ENCODE measurements at places on chromosomes 16 and 17.

DNA sequence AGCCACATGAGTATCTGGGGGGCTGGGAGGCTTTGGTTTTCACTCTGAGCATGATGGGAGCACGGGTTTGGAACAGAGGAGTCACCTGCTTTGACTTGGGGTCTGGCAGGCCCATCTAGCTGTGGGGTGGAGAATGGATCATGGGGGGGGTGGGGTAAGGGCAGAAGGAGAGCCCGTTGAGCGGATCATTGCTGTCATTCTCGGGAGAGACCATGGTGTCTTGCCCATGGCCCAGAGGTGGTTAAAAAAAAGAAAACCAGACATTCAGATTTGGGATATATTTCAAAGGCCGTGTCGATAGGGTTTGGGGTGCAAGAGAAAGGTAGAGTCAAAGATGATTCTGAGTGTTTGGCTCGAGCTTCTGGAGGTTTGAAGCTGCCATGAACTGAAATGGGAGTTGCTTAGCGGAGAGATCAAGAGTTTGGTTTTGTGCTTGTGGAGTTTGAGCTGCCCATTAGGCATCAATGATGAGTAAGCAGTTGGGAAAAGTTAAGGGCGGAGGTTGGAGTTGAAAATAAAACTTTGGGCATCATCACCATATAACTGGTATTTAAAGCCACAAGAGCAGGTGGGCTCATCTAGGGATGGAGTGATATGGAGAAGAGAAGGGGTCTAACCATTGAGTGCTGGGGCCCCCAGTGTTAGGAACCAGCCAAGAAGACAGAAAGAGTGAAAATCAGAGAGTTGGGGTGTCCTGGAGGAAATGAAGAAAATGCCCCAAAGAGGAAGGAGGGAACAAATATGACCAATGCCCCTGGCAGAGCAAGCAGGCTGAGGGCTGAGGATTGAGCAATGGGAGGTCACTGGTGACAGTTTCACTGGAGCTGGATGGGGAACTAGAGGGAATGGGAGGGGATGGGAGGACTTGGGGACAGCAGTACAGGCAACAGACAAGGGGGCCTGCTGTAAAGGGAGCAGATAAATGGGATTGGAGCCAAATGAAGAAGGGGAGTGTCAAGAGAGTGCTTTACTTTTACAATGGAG, 1.9 kb downstream of the NOD2 start:
- no peak for DNase-seq

GRCh38 chr16:82641336-82641984, 14.7 kb downstream of the CDH13 start:
- DNase-seq: no peak

DNA sequence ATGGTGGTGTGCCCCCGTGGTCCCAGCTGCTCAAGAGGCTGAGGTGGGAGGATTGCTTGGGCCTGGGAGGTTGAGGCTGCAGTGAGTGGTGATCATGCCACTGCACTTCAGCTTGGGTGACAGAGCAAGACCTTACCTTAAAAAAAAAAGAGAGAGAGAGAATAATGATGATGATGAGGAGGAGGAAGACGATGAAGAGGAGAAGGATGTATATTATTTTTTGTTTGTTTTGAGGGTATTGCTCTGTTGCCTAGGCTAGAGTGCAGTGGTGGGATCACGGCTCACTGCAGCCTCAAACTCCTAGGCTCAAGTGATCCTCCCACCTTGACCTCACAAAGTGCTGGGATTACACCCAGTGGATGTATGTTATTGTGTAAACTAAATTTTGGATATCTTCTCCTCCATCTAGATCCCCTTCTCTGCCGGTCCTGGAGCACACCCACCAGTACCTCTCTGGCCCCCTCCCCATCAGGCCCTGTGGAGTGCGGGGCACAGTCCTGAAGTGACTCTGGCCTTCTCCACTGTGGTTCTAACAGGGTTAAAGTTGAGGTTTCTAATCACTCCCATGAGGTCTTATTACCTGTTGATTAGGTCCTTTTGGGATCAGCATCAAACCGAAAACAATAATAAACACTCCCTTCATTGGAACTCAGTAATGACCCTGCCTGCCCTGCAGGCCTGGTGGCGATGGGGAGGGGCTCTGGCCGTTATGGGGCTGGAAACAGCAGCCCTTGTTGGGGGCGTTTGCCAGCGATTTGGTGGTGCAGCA, 60.5 kb upstream of the ZFHX3 start:
- DNase-seq: no peak

- DNase-seq: no peak
Measured at GRCh38 chr17:15999974-16000827, 577 bp downstream of the TTC19 start.

DNA sequence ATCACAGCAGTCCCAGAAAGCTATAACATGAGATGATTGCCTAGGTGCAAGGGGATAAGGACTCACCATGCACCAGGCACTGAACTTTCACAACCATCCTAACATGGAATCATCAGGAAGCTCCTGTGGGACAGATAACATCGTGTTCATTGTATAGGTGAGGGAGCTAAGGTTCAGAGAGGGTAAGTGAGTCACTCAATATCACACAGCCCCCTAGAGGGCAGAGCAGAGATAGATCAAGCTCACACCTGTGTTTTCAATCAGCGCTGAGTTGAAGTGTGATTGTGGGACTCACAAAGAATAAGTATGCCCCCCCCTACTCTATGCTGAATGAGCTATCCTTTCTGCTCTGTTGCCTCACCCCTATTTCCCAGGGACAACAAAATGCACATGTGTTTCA, 377.7 kb upstream of the ERCC4 start:
- no peak for DNase-seq

DNA sequence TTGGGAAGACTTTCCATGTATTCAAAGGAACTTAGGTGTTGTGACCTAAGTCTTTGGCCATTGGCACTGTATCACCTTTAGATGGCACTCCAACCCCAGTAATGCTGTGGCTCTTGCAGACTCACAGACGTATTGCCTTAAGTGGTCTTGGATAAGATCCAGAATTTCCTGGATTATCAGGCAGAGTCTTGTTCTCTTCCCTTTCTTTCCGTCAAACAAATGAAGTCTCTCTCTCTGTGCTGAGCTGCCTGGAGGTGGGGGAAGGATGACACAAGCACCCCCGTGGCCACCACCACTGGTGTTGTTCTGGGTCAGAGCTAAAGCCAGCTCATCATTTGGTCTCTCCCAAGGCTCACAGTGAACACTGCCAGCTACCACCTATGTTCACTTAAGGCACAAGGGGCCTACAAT, 789.9 kb upstream of the KIF2B start:
- DNase-seq: no peak

GRCh38 chr16:84600343-84601229, 17.3 kb downstream of the COTL1 start:
- no peak for DNase-seq

GRCh38 chr17:35738519-35739133, 7.2 kb downstream of the RASL10B start:
- DNase-seq: no peak

- DNase-seq: peak; percentile 63
Measured at GRCh38 chr17:40322358-40323315, 13.7 kb downstream of the RARA start.

GRCh38 chr16:85152414-85153030, 40.2 kb upstream of the CIBAR2 start:
- peak; percentile 88 for DNase-seq

GRCh38 chr16:15843635-15844279, 13.1 kb downstream of the MYH11 start:
- no peak for DNase-seq

- DNase-seq: no peak
Measured at GRCh38 chr17:80160536-80160935, 9.3 kb upstream of the CARD14 start.

DNA sequence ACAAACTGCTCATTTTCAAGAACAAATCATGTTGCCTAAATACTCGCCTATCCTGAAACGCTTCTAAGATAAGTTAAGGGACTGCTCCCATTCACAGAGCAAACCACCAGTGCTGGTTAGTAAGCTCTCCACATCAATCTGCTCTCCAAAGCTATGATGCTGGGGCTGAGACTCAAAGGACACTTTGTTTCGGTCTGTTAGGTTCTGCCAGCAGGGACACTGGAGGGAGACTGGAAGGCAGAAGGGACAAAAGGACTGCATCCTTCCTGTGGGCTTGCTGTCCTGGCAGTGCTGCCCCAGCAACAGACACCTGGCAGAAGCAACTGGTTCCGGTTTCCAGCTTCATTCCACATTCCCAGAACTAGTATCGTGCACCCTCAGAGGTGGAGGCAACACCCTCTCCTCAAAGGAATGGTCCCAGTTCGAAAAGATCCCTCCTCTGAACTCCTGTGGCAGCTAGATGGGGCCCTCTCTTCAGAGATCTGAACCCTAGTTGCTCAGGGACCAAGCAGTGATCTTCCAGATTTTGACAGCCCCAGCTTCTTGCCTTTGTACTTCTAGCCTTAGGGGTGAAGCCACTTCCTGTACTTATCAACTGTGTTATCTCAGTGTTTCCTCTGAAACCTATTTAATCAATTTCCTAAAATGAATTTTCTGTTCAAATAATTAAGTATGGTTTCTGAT, 73.4 kb upstream of the GSG1L start:
- DNase-seq: no peak

DNA sequence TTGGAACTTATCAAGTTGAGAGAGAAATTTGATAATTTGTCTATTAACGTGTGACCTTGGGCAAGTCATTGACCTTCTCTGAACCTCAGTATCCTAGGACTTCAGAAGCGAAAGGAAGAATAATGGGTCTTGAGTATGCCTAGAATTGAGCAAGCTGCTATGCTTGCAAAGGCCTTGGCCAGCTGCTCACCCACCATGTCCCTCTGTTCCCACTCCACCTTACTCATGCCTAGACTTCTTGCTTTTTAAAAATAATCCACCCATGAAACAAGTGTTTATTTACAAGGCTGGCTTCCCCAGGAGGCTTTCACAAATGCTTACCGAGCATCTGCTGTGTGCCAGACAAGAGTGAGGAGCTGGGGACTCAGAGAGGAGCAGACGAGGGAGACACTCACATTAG, 590.6 kb downstream of the MAF start:
- DNase-seq: no peak

DNA sequence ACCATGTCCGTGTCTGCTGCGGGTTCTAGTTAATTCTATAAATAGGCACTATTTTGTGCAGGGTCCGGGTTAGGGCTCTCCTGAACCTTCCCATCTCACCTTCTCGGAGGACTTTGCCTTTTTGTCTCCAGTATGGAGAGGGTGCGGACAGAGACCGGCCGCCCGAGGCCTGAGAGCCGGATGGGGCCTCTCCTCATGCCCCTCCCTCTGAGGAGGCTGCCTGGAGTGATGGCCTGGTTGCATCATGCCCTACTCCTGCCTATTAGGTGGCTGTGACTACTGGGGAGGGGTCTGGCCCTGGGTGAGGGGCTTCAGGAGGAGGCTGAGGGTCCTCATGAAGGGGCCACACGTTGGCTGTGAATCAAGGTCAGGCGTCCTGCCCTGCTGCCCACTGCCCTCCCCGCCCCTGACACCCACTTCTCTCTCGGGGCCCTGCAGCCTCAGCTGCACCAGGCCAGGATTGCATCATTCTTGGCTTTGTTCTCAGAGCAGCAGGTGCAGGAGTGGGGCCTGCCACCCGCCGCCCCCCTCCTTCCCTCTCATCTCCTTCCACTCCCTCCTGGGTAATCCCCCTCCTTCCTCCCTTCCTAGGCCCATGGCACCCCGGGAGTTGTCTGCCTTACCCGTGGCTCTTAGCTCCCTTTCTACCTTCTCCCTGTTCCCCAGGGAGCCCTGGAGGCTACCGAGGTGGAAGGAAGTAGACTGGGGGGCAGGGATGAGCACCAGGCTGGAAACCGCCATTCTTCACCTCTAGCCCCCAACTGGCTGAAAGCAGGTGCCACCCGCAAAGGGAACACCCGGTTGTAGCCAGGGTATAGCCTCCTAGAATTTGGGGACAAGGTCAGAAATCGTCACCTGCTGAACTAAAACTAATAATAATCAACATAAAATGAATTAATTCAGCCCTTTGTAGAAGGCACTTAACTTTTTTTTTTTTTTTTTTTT, 12.7 kb upstream of the ARHGAP23 start:
- DNase-seq: no peak

- DNase-seq: no peak
Measured at GRCh38 chr16:78072275-78072674, 27.2 kb upstream of the WWOX start.

GRCh38 chr17:33099906-33100305, 108.3 kb downstream of the SPACA3 start:
- no peak for DNase-seq

- no peak for DNase-seq
Measured at GRCh38 chr17:42680331-42680808, 1.3 kb downstream of the CCR10 start.

GRCh38 chr17:9705745-9706144, 60.4 kb downstream of the USP43 start:
- no peak for DNase-seq

DNA sequence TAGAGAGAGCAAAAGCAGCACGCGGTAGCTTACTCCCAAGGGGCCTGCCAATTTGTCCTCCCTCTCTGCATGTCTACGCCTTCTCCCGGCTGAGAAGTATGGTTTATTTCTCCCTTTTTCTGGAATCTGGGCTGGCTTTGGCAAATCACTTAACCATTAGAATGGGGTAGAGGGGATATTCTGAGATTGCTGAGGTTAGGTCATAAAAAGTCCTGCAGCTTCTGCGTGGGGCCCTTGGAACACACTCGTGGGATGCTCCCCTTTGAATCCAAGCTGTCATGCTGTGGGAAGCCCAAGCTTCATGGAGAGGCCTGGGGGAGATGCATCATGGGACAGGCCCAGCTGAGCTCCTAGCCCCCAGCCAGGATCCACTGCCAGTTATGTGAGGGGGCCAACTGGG, 403.6 kb upstream of the MAF start:
- no peak for DNase-seq

- no peak for DNase-seq
Measured at GRCh38 chr16:50253514-50253910, 12.8 kb upstream of the ADCY7 start.

- no peak for DNase-seq
Measured at GRCh38 chr17:45440161-45440778, 7.6 kb upstream of the ARHGAP27 start.

DNA sequence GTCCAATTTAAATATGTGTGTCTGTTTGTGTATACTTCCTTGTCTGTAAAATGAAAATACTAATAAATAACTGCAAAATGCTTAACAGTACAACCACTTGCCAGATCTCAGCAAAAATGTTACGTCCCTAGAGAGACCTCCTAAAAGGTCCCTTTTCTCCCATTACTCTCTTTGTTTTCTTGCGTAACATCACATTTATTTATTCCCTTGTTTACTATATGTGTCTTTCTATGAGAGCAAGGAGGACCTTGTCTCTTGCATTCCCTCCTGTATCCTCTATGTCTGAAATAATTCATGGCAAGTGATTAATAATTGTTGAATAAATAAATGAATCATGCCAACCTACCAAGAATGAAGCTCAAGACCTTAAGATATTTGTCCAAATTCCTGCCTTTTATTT, 1.9 kb downstream of the ACSM3 start:
- no peak for DNase-seq

- no peak for DNase-seq
Measured at GRCh38 chr17:65362826-65363225, 198.6 kb downstream of the AXIN2 start.

DNA sequence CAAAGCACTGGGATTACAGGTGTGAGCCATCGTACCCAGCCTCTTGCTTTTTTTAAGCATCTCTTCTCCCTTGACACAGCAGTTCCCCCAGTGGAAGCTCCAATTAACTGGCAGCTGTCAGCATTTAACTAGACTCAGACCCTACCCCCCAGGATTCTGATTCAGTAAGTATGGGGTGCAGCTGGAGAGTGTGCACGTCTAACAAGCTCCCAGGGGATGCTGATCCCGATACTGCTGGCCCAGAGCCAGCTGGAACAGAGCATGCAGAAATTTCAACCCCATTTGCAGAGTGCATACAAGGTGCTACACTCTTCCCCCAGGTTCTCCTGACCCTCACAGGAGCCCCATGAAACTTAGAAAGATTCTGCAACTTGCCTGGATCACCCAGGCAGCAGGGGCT, 27.7 kb upstream of the BCO1 start:
- no peak for DNase-seq
